Central memory CD4-positive, alpha-beta T cell (primary cell): ENCODE measurements at places on chromosomes 1 and 21.

GRCh38 chr1:42463921-42464320, 835 bp downstream of the CCDC30 start:
- no peak for DNase-seq

GRCh38 chr1:206457408-206458120, 12.7 kb upstream of the IKBKE start:
- no peak for DNase-seq

DNA sequence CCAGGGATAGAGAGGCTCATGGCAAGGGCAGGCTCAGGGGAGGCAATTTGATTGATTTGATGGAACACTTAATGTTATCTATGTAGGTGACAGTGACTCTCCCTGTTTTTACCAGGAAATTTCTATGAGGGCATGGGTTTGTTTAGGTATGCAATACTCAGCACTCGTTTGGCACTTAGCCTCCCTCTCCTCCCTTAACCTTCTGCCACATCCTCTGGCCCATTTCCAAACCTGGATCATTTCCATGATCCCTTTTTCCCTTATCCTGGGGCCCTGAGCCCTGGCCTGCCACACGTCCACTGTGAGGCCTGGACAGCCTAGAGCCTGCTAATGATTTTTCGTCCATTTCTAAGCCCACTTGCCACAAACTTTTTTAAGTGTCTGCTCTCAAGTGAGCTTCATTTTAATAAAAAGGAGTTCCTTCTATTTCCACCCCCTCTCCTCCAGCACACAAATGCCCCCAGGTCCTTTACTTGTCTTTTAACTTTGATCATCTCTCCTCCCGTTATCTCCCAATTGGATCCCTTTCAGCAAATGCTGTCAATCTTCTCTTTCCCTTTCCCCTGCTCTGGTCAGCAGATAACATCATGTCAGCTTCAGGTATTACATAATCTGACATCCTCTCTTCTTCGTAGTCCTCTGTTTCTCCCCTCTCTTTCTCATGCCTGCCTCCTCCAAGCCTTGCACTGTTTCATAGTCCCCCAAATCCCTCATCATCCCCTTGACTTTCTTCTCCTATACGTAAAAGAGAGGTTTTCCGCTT, 37.8 kb upstream of the GADD45A start:
- DNase-seq, result no peak

DNA sequence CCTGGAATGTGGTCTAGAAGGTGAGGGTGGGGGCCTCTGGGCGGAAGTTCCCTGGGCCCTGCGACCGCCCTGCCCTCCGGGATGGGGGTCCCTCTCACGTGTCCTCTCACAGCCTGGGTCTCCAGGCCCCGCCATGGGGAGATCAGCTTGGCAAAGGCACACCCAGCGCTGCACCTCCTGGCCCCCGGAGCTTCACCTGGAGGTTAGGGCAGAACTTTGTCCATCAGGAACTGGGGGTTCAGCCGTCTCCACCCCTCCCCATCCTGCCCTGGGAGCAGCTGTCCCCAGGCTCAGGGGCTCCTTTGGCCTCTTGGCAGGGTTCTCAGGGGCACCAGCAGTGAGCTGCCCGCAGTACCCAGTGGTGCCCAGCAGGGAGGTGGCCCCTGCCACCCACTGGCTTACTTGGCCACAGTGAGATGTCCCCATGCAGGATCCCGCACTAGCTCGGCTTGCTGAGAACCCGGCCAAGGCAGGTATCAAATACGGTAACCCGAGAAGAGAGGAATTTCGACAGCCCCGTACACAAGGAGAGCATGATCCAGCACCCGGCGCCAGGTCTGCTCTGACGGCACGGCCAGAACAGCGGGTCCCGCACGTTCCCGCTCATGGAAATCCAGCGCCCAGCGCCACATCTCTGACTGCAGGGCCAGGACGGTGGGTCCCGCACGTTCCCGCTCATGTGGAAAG, 36.7 kb downstream of the RRP1 start:
- DNase-seq, result no peak
